Stimulated activated CD8-positive, alpha-beta memory T cell treated with anti-CD3 and anti-CD28 coated beads, Interleukin-15, amount 100 ng/mL, for 24 hours (primary cell): ENCODE measurements at places on chromosomes 7 and 10.

GRCh38 chr10:110508159-110508788, 10.6 kb downstream of the DUSP5 start:
- no peak for DNase-seq

DNA sequence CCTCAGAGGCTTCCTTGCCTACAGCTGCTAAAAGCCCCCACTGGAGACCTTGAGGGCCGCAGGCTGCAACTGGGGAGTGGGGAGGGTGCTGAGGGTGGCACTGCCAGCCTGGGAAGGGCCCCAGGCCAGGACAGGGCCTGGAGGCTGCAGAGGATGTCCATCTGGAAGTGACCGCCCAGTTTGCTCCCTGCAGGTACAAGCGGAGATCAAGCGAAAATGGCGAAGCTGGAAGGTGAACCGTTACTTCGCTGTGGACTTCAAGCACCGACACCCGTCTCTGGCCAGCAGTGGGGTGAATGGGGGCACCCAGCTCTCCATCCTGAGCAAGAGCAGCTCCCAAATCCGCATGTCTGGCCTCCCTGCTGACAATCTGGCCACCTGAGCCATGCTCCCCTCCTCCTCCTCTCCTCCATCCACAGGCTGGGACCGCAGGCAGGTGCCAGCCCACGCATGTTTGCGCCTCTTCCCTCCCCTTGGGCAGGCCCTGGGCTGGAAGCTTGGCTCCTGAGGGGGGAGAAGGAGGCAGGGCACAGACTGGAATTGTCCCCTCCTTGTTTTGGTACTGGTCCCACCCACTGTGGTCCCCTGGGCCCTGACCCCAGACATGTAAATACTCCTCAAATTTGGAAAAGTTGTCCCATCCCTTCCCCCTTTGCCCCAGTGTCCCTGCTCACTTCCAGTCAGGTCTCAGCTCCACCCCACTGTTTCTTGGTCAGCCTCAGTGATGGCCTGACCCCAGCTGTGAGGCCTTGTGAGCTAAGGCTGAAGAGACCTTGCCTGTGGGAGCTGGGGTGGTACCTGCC, 54.4 kb downstream of the ADCYAP1R1 start:
- no peak for DNase-seq

DNA sequence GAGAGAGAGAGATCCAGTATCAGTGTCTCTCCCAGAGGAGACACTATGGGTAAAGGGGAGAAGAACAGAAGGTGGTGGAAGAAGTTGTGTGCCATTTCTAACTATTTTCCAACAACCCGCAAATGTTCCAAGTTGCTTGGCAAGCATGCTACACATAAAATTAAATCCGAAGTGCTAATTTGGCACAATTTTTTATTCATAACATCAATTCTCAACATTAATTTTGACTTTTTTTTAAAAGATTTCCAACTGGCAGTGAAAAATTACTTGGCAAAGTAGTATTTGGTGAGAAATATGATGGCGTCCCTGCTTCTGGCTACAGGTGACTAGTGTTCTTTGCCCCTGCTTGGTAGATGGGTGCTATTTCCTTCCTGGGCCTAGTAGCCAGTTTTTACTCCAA, 622.0 kb downstream of the SORCS1 start:
- no peak for DNase-seq

DNA sequence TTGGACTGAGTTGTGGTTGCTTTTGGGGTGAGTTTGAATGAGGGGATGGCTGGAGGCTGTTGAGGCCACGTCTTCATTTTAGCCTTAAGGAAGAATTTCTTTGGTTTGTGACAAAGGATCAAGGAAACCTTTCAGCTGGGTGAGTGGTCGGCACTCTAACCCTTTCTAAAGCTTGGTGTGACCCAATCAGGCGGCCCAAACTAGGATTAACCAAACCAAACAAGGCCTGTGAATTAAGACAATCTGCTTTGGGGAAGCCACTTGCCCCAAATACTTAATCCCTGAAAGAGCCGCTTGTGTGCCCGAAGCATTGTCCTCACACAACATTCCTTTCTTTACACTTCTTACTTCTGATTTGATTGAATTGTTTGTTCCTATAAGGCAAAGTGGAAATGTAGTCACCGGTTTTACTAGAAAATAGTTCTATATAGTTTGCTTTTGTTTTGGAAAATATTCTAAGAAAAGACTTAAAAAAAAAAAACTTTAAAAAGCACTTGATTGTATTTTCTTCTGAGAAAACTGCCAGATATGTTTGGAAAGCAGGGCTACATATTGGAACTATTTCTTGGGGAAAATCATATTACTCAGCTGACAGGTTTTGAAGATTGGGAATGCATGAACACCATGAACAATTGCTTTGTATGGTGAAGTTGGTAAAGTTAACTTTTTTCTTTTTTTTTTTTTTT, 272.4 kb upstream of the BMPER start:
- no peak for DNase-seq

GRCh38 chr10:7306147-7306546, 104.7 kb downstream of the SFMBT2 start:
- no peak for DNase-seq

- DNase-seq, result no peak
Measured at GRCh38 chr10:11149807-11150141, 132.1 kb downstream of the CELF2 start.

- DNase-seq, result no peak
Measured at GRCh38 chr7:93902777-93903423, 3.5 kb upstream of the GNGT1 start.

DNA sequence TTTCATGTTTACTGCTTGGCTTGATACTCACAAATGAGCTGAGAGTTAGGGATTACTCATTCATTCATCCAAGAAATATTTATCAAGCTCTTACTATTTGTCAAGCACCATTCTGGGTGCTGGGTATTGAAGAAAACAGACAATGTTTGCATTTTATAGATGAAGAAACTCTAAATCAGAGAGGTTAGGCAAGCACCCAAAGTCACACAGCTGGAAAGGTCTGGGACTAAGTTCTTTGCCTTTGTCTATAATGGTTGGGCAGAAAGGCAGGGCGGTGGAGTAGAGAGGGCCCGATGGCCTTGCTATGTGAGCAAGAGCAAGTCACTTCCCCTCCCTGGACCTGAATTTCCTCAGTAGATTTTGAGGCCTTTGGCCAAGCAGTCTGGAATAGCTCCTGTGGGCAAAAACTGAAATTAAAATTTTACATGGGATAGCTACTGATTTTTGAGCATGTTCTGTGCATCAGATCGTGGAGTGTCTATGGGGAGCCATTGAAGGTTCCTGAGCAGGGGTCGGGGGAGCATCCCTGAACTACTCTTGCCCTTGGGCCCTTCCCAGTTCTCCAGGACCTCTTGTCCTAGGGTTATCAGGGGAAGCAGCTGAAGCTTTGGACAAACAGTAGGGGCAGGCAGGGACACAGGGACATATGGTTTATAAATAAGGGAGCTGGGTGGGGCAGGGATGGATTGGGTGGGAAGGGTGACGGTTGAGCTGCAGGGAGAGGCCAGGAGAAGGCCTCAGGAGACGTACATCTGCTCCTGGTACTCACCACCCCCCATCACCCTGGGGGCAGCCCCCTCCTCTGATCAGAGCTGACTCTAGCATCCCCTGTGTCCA, 23.3 kb downstream of the AQP1 start:
- DNase-seq, result no peak

DNA sequence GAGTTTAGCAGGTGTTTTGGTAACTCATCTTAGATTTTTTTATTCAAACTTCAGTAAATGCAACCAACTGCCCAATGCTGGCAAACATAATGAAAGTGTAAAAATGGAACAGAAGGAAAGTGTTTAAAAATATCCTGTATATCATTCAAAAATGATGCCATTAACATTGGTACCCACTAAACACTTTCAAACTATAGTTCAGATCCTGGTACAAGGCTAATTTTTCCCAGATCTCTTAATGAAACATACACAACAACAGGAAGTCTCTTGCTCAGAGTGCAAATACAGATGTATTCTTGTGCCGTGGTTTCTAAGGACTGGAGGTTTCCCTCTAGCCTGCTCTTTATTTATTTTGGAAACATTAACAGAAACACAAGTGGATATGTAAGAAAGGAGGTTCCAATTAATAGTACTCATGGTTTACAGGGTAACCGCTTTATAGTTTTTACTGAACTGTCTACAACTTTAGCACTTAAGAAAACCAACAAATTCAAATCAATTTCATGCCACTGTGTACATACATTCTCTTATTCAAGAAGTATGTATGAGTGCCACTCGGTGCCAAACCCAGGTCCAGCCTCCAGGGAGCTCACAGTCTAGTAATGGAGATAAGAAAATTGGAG, 176.0 kb upstream of the AKR1E2 start:
- no peak for DNase-seq

- no peak for DNase-seq
Measured at GRCh38 chr7:16419859-16420258, 1.5 kb downstream of the CRPPA start.

DNA sequence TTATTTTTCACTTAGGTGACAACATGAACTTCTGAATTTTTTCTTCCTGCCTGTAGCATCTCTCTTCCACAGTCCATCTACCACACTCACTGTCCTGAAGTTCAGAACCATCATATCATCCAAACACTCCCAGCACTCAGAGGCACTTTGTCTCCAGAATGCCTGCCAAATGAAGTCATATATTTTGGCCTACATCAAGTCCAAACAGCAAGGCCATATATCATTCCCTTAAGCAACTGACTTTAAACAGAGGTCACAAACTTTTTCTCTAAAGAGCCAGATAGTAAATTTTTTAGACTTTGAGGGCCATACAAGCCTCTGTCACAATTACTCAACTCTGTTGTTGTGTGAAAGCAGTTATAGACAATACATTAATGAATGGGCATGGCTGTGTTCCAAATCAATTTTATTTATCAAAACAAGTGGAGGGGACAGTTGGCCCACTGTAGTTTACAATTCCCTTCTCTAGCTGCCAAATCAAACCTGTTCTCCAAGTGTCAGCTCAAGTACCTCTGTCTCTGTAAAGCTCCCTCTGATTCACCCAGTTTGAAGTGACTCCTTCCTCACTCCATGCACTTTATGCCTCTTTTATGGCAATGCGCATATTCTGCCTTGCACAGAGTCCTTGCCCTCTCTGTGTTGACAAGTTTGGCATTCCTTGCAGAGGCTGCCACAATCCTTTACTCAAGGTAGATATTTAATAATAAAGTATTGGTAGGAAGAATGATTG, 305.7 kb downstream of the FZD1 start:
- DNase-seq, result no peak

- DNase-seq, result no peak
Measured at GRCh38 chr7:3246127-3246526, 54.9 kb upstream of the SDK1 start.
